ENCODE measurements at places on chromosomes 16 and 17.

- no peak for DNase-seq
Measured at GRCh38 chr17:10513299-10514067, 4.9 kb downstream of the MYH1 start.

DNA sequence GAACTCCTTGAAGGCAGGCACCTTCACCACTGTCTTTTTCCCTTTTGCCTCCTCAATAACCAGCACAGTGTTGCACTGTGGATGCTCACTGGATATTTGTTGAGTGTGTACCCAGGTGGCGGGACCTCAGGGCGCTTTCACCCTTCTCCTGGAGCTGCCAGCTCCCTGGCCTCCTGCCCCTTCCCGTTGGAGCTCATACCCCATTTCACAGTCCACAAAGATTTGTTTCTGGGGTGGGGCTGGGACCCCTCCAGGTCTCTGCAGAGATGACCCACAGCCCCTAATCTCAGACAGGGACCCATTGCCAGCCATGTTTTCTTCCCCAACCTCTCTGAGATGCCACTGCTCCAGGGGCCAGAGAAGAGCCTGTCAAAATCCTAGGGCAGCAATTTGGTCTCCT is 12.4 kb downstream of the ALOX12B start:
- DNase-seq = no peak

DNA sequence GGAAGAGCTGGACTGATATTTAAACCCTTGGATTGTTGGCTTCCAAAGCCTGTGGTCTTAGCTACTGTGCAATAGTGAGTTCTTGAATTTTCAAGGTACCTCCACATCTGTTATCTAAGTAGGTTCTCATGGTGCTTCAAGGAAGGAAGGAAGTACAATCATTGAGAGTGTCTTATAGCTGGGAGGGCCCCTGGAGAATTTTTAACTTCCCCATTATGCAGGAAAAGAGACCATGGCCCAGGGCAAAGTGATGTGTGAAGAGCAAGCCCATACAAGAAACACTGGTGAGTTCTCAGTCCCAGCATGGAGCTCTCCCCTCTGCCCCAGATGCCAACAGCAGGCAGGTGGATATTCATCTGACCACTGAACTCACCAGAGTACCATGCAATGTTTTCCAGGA is 169.0 kb upstream of the IRX6 start:
- DNase-seq = no peak

DNA sequence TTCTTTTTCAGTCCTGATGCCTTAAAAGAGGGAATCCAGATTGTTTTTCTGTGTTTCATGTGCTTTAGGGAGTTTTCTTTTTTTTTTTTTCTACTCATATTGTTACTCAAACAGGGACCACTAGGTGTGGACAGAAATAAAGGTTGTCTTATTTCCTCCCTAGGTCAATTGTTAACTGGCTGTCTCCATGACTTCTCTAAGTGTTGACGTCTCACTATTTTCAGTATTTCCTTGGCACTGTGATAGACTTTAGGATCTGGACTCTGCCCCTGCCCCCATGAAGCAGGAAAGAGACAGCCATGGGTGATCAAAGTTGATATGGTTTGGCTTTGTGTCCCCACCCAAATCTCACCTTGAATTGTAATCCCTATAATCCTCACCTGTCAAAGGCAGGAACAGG is 73.7 kb downstream of the AKAP1 start:
- DNase-seq = no peak

All from mesendoderm (in vitro differentiated cells).